ENCODE measurements at places on chromosomes 2 and 18. TPM values are rescaled to one million over a fixed set of nuclear protein-coding genes. Genes with fewer than 3 reads are reported as not detected.

The TDRD15 gene
- not detected for polyA plus RNA-seq

The GKN2 gene
- polyA plus RNA-seq = not detected

The MALL gene
- not detected for polyA plus RNA-seq

The PIKFYVE gene
- 9.6 TPM for polyA plus RNA-seq

The FAM237A gene
- not detected for polyA plus RNA-seq
